ENCODE measurements at places on chromosomes 2 and 18.
A peak's percentile ranks its signal among the peaks of the same experiment; 100 is the strongest.

DNA sequence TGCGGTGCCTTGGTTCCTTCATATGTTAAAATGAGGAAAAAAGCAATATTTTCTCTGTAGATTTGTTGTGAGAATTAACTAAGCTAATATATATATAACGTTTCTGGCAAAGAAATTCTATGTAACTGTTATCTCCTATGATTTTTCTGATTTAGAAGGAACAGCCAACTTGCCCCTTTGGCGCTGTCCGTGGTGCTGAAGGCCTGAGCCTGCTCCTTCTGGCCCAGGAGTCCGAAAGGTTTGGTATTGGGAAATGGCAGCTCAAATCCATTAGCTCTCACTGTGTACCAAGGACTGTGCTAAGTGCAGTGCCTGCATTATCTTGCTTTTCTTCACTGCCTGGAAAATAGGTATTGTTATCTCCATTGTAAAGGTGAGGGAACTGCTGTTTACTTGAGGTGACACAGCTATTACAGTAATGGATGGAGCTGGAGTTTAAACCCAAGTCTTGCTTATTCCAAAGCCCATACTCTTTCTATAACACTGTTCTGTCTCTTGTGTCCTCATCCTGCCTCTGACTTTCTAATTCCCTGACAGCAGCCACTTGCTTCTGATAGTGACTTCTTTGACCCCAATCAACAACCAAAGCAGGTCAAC, 52.2 kb downstream of the C1QL2 start:
- DNase-seq: peak; percentile 61

GRCh38 chr2:9736021-9736420, 105.2 kb upstream of the YWHAQ start:
- no peak for DNase-seq

DNA sequence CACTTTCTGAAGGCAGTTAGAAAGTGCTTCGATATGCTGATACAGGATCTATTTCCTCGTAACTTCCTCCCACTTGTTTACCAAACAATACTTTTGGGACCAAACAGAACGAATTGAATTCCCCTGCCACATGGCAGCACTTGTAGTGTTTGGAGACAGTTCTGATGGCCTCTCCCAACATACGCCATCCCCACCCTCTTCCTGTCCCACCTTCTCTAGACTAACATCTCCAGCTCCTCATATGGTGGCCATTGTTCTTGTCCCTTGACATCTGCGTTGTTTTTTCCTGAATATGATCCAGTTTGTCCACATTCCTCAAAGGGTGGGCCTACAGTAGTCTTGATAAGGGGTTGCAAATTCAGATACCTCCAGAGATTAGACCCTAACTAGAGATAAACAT, 53.4 kb upstream of the ANKRD44 start:
- DNase-seq: no peak

GRCh38 chr2:86782748-86783147, 8.0 kb downstream of the CD8A start:
- DNase-seq: no peak

- DNase-seq: no peak
Observed at GRCh38 chr2:186733414-186733813, 39.6 kb downstream of the FAM171B start.

DNA sequence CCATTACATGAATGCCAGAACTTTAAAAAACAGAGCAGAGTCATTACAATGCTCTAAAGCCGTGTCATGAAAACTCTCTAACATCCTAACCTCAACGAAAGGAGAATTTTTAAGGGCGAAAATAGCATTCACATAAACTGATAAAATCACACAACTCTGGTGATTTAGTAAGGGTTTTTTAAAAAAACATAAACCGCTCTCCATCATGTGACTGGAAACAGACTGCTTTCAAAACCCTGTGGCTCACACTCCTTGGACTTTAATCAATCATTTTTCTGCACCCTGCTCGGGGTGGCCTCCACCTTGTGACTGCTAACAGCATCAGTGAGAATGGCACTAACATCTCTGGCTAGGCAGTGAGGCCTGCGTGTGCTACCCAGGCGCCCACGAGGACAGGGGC, 12.1 kb downstream of the DOCK10 start:
- DNase-seq: peak; percentile 60

DNA sequence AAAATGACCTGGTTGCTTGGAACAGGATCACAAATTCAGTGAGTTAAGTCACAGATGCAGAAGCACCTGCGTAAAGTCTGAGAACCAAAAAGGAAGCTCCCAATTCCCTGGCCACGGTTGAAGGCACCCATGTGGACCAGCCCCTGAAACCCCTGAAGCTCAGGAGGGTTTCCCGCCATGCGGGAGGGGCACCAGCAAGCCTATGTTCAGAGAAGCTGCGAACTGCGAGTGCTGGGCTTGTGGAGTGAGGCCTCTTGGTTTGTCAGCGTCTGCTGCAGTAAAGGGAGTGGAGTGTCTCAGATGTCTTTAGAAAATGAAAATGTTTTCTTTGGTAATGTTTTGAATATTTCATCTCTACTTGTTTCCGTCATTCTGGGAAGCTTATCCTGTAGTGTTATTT, 16.1 kb upstream of the ACKR3 start:
- peak; percentile 27 for DNase-seq

DNA sequence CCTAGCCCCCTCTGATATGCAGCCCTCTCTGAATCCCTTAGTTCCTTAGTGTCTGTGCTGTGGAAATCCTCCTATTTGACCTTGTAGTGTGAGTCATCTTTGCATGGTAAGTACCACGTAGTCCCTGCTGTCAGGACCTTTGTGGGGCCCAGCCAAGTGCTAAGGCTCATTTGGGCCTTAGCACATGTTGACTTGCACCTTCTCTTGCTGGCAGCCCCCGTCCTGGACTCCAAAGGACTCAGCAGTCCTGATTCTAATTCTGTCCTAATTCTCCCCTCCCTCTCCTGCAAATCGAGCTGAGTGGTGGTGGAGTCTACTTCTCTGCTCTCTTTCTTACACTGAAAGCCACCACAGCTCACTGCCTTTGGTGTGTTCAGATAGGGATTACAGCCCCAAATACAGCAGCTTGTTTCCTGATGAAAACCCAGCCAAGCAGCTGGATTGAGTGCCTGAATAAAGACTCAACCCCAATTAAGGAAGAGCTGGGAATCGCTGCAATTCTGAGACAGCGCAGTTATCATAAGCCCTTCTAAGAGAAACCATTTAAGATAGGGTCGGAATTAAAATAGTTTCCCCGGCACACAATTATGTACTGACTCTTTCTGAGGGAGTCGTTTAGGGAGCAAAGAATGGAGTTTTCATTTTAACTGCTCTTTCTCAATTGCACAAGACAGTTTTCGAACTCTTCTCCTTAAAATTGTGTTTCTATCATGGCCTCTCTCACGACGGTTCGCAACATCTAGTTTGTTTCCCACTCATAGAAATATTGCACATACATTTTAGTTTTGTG, 215.6 kb upstream of the TNP1 start:
- DNase-seq: no peak

GRCh38 chr2:238912916-238913875, 65.3 kb downstream of the TWIST2 start:
- DNase-seq: no peak

- DNase-seq: no peak
Observed at GRCh38 chr2:28465148-28465885, 30.5 kb upstream of the PLB1 start.

- no peak for DNase-seq
Observed at GRCh38 chr2:182763311-182763912, 47.4 kb downstream of the DNAJC10 start.

DNA sequence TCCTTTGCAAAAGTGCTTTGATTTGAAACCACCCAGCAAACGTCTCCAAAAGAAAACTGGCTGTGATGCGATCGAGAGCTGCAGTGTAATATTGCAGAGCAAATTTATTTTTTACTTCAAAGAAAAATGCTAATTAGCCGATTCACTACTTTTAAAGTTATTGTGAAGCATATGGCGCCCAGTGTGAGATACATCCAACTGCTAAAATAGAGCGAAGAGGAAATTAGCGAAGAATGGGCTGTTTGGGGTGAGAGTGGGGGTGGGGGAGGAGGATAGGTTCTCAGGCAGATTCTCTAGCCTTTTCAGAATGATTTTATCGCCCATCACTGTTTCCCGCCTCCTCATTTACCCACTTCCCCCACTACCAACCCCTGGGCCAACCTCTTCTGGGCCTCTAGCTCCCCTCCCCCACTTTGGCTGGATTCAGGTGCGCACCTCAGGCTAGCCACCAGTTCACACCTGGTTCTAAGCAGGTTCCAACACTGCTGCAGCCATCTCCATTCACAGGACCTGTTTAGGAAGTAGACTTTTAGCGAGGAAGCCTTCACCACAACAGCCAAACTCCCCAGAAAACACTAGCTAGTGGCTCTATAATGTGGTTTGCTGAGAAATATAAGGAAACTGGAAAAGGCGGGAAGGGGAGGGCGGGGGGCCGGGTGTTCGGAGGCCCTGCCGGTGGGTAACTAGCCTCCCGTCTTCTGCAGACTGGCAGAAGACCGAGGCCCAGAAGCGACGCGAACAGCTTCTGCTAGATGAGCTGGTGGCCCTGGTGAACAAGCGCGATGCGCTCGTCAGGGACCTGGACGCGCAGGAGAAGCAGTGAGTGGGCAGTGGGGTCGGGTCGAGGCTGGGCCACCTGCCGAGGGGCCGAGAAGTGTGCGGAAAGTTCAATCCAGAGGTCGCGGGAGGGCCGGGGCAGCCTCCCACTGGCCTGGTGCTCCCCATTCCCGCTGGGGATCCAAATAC, 6.0 kb upstream of the OTX1 start:
- no peak for DNase-seq

DNA sequence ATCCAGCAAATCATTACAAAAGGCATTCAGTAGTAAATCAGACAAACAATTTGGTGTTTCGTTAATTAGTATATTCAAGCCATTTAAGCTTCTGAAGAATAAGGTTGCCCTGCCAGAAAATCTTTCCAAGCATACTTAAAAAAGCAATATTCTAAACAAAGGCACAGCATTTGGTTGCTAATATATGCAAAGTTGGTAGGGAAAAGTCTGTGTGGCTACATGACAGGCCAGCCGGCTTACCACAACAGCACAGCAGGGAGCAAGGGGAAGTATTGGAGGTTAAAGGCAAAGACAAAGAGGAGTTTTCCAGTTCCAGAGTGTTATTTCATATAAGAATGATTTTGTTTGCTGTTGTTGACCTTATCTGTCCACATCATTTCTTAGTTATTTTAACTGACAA, 282.3 kb downstream of the MBD5 start:
- DNase-seq: no peak

DNA sequence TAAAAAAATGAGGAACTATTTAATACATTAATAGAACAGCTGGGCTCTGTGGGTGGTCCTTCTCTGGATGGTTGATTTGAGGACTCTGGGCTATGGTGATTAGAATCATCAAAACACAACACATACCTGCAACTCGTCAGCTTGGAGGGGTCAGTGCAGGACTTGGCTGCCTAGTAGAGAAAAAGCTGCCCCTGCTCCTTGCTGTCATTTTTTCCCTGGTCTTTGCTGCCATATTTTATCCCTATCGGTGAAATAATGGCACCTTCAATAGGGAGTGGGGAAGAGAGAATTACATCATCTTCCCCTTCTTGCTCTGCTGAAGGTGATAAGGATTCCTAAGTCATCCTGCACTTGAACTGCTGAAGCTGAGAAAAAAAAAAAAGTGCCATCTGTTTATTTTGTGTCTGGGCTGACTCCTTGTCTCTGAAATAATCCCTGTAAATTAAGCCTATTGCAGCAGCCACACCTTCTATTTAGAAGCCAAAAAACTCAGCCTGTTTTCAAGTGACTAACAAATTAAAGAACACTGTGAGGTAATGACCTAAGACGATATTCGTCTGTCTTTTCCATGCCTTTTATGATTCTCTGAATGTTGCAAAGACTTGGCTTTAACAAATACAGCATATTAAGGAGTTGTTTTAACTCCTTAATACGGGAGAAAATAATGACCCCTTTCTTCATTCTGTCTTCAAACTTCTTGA, 89.3 kb downstream of the ACVR1 start:
- DNase-seq: no peak

GRCh38 chr2:239142806-239143205, 258.0 kb downstream of the HDAC4 start:
- no peak for DNase-seq

DNA sequence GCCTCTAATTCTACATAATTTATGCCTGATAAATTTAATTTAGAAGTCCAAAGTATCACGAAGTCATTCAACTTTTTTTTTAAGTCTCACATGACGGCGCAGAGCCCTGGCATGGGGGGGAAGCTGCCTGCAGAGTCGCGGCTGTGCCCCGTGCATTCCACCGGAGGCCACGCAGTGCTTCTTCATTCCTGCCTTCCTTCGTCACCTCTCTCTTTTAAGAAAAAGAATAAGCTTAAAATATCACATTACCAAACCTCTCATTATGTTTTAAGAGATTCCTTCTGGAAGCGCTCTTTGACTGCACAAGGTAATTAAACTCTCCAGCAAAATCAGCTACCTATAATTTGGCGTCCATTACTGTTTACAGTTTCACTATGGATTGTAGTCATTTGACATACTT, 20.3 kb upstream of the KIDINS220 start:
- DNase-seq: no peak

- peak; percentile 5 for DNase-seq
Observed at GRCh38 chr2:240998995-240999791, 775 bp downstream of the SNED1 start.

GRCh38 chr2:159155320-159155719, 131.2 kb downstream of the WDSUB1 start:
- DNase-seq: no peak

GRCh38 chr18:23730857-23731256, 41.6 kb downstream of the LAMA3 start:
- DNase-seq: no peak

DNA sequence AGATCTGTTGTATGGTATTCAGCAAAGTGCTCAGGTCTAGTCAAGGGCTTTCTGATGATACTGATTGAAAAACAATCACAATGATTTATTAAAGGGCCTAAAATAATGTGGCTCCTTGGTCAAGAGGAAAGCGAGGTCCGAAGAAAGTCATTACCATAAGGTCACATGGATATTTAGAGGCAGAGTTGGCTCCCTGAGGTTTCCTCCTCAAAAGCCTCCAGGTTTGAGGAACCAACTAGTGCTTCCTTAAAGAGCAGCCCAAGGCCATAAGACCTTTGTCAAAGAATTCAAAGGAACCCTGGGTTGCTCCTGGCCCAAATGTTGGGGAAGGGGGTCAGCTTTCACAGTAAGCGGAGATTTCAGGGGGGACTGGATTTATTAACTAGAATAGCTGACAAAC, 280.7 kb upstream of the ATP5MC3 start:
- DNase-seq: no peak

DNA sequence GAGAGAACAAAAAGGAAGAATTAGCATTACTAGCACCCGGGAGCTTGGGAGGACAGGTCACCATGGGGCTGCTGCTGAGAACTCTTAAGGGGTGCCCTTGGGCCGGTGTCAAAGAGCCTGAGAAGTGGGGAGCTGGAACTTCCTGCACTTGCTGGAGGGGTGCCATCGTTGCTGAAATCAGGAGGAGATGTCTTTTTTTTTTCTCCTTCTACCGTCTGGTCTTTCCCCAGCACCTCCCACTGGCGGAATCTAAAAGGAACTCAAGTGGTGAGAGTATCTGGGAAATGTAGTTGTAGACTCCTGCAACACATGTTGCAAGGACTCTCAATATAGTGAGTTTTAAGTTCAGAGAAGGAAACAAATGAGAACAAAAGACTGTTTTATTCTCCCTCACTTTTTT, 6.1 kb upstream of the AMMECR1L start:
- DNase-seq: no peak

All from activated naive CD4-positive, alpha-beta T cell treated with anti-CD3 and anti-CD28 coated beads for 36 hours (primary cell).